Type B pancreatic cell (in vitro differentiated cells): ENCODE measurements at places on chromosomes 3 and 15. TPM values are rescaled to one million over a fixed set of nuclear protein-coding genes. Genes with fewer than 3 reads are reported as not detected.
A peak's percentile ranks its signal among the peaks of the same experiment; 100 is the strongest.

DNA sequence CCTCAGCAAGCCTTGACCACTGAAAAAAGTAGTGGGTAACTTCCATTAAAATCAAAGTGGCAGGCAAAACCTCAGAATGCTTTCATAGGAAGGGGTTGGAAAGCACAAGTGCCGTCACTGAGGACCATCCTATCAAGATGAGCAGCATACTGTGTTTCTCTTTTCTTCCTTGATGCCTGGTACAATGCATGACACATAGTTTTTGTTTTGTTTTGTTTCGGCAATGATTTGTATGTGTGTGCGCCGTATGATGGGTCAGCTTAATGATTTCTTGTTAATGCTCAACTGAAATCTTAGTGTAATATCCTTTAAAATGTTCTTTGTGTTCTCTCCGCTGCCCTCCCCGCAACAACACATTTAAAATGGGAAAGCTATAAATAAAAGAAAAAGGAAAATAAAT, 476.4 kb upstream of the KCNMB2 start:
- no peak for DNase-seq

GRCh38 chr3:122577409-122578031, at the start of gene PARP15:
TSS of gene PARP15 (plus strand) at chr3:122577650. CDS start at chr3:122577668, 18 bp downstream.
- no peak for DNase-seq

DNA sequence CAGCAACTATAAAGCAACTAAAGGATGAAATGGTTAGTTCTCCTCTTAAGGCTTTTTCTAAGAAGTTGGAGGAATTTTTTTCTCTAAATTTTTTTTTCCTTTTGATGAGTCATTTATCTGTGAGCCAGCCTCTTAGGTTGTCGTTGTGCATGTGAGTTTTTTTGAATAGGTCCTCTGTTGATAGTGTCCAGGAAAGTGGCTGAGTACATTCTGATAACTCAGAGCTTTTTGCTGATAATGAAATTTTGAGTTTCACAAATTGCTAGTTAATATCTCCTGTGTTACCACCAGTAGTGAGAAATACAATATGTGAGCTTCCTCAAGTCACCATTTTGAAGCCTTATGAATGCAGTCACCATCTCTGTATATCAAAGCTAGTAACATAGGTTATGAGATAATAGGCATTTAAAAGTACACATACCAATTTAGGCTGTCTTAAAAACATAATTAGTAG, 7.1 kb upstream of the LXN start:
- no peak for DNase-seq

DNA sequence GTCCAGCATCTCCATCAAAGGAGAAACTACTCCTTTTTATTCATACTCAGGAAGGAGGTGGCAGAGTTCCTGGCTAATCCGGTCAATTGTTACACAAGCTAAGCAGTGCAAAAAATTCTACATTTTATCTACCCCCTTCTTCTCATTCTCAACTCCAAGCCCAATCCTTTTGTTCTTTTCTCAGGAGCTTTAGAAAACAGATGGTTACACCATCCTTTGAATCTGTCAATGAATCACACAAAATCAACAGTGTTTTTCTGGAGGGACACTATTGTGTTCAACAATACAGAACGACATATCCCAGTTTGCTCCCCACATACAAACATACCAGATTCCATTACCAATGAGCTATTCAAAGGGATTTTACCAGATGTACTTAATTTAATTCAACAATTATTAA, 362.1 kb downstream of the MAGI1 start:
- no peak for DNase-seq

APOD gene
- 0.57 and 1.6 TPM in 2 replicates for total RNA-seq

- DNase-seq, result no peak
Observed at GRCh38 chr3:154791611-154792010, 288.5 kb upstream of the MME start.

DNA sequence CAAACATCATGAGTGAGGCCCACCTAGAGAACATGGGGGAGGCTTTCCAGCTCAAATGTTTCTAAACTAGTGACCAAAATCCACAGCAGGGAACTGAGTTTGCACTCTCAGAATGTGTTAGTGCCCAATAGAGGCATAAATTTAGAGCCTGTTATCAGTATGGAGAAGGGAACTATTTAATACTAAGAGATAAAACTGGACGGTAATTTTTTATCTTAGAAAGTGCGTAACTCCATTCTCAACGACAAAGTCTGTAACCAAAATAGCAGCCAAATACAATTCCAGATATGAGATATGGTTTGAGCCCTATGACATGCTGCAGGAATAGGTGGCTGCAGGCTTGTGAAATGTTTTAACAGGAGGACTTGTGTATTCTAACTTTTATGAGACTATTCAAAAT, 3.5 kb downstream of the B3GALNT1 start:
- no peak for DNase-seq

- DNase-seq, result no peak
Observed at GRCh38 chr3:105944721-105945120, 75.9 kb upstream of the CBLB start.

- DNase-seq, result no peak
Observed at GRCh38 chr3:125191256-125191655, 21.3 kb downstream of the SLC12A8 start.

- DNase-seq, result no peak
Observed at GRCh38 chr15:58840048-58840447, 68.9 kb downstream of the MINDY2 start.

DNA sequence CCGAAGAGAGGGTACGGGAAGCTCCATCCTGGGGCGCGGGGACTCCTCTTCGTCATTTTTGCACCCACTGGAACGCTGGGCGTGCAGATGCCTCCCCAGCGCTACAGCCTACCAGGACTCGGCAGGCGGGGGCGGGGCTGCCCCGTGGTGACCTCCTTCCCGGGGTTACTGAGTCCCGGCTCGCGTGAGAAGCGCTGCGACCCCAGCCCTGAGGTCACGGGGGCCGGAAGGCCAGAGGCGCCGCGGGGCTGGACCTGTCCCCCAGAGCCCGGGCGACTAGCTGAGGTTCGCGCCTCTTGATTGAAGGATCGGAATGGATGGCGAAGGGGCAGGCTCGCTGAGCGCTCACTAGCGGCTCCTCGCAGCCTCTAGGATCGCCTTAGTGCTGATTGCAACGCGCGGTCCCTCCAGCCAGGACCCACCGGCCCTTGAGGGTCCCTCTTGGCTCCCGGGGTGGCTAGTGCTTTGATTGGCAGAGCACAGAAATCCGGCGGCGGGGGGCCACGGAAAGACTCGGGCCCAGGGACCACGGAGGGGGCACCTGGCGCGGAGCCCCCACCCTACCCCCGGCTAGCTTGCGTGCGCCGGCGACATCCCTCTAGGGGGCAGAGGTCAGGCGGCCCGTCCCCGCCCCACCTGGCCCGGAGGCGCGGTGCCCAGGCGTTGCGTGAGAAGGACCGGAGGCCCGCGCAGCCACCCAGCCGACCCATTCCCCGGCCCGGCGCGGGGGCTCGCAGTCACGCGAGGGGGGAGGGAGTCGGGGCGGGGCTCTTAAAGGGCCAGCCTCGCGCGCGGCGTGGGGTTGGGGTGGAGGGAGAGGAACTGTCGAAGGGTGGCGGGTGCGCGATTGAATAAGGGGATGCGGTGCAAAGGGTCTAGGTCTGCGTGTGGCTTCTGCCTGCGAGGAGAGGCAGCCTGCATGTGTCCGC, 781 bp upstream of the CYP1A1 start:
- DNase-seq, result peak; percentile 77

DNA sequence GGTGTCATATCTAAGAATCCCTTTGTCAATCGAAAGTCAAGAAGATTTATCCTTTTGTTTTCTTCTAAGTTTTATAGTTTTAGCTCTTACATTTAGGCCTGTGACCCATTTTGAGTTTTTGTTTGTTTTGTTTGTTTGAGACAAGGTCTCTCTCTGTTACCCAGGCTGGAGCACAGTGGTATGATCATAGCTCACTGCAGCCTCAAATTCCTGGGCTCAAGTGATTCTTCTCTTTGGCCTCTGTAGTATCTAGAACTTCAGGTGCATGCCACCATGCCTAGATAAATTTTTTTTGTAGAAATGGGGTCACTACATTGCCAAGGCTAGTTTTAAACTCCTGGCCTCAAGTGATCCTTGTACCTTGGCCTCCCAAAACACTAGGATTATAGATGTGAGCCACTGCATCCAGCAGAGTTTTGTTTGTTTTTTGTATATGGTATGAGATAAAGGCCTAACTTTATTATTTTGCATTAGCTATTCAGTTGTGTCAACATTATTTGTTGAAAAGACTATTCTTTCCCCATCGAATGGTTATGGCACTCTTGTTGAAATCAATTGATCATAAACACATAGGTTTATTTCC, 5.8 kb upstream of the MYO5C start:
- DNase-seq, result no peak

STRIT1 gene
- total RNA-seq, result 0.33 TPM in 1 of 2 replicates, not detected in the other

- DNase-seq, result no peak
Observed at GRCh38 chr15:69346112-69346511, 47.4 kb downstream of the PAQR5 start.

FSD2 gene
- total RNA-seq, result not detected in 2 replicates

CD200R1 gene
- 2.1 and 4.5 TPM in 2 replicates for total RNA-seq

ZIC1 gene
- total RNA-seq, result 184 TPM in 1 of 2 replicates, not detected in the other

- no peak for DNase-seq
Observed at GRCh38 chr3:188352196-188352927, 198.4 kb downstream of the LPP start.

DNA sequence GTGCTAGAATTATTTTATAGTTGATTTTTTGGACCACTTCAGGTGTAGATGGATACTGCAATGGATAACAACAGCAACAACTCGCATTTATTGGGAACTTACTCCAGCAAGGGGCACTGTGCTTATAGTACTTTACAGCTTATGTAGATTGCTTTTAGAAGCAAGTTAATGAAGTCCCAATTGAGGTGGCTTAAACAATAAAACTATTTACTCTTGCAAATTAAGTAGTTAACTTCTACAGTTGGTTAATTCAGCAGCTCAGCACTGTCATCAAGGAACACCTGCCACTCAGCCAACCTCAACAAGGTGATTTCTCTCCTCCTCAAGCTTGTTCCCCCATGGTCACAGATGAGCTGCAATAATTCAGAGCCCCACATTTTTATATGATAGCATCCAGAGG, 124.1 kb downstream of the RASA2 start:
- no peak for DNase-seq

RAB6B gene
- total RNA-seq, result 21.2 and 48.2 TPM in 2 replicates

DNA sequence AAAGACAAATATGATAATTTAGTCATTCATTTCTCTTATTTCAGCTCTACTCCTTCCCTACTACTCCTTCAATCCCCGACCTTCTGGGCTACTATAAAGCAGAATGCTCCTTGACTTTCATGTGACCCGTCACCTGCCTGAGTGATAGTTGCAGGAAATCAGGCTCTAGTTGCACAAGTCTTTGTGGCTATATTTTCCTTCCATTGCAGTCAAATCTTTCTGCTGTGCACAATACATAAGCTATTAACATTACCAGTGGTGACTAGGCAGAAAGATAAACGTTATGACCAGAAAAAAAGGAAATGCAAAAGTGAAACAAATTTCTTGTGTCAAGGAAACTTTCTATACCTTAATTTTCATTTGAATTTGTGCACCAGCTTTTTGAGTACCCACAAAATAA, 2.3 kb downstream of the SUCNR1 start:
- DNase-seq, result no peak
